Activated CD4-positive, alpha-beta T cell treated with anti-CD3 and anti-CD28 coated beads for 24 hours (primary cell): ENCODE measurements at places on chromosomes 1 and 21.

DNA sequence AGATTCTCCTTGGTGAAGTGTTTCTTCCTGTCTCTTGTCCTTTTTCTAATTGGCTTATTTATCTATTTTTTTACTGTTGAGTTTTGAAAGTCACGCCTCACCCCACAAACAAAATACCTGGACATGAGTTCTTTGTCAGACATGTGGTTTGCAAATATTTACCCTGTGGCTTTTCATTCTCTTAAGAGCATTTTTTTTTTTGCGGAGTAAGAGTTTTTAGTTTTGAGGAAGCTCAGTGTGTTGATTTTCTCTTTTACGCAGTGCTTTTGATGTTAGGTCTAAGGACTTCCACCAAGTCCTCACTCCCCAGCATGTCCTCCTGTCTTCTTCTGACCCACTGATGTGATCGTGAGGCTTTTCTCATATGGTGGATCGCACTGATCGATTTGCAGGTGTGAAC is 7.6 kb downstream of the DFFB start:
- DNase-seq, result no peak

- no peak for DNase-seq
These were observed 23.2 kb downstream of the SLC44A5 start for GRCh38 chr1:75587692-75588091.

DNA sequence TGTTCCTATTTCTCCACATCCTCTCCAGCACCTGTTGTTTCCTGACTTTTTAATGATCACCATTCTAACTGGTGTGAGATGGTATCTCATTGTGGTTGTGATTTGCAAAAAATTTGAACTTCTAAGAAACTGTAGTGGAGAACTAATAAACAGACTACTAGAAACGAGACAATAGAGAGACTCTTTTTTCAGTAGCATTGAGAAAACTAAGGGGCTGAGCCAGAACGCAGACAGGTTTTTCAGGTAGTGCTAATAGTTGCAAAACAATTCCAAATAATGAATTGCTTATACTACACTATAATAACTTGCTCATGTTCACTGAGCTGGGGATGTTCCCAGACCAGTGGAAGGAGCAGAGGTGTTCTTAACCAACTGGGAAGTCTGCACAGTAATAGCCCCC is 98.8 kb upstream of the DPH5 start:
- no peak for DNase-seq

- no peak for DNase-seq
These were observed at the start of gene ST6GALNAC5 for GRCh38 chr1:76867342-76868130. Gene ST6GALNAC5 (plus strand): TSS chr1:76867480.

DNA sequence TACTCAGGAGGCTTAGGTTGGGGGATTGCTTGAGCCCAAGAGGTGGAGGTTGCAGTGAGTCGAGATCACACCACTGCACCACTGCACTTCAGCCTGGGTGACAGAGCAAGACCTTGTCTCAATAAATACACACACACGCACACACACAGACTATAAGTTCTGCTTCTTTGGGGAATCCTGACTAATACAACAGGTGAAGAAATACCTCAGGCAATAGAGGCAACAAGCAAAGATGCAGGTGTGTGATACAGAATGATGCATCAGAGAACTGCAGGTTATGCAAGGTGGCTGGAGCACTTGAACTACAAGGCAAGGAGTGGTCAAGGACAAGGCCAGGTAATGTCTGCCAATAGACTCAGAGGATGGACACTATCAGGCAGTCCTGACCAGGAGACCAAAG is 117.6 kb upstream of the ZNF678 start:
- no peak for DNase-seq

DNA sequence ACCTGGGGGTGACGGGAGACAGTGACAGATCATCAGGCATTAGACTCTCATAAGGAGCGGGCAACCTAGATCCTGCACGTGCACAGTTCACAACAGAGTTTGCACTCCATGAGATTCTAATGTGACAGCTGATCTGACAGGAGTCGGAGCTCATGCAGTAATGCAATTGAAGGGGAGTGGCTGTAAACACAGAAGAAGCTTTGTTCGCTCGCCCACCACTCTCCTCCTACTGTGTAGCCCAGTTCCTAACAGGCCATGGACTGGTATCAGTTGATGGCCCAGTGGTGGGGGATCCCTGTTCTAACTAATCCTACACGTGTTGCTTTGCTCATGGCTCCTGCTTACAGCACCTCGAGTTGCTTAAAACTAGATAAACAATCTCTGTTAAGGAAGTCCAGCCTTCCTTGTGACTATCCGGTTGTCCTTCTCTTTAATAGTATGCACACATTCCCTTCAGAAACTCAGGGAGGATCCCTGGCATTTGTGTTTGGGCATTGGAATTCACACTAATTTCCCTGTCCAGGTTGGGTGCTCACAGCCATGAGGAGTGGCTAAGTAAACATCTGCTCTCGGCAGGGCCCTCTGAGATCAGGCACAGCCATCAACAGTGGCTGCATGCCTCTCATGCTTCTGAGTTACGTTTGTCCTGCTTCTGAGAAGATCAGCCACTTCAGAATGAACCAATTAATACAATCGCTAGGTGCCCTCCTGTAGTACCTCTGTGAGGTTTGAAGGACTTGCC is 21.1 kb upstream of the F3 start:
- no peak for DNase-seq

DNA sequence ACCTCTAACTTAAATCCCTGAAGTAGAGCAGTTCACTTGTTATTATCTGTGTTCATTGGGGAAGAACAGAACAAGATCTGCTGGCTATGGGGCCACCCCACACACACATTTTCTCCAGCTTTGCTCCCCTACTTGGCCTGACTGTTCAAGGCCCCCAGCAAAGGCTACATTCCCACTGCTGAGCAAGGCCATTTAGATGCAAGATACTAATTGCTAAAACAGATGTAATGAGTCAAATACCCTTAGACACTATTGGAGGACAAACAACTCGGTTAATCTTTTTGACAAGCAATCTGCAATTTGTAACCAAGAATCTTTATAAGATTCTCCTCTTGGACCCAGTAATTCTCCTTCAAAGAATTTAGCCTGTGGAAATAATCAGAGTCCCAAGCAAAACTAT is 67.7 kb downstream of the NAV1 start:
- DNase-seq, result no peak

DNA sequence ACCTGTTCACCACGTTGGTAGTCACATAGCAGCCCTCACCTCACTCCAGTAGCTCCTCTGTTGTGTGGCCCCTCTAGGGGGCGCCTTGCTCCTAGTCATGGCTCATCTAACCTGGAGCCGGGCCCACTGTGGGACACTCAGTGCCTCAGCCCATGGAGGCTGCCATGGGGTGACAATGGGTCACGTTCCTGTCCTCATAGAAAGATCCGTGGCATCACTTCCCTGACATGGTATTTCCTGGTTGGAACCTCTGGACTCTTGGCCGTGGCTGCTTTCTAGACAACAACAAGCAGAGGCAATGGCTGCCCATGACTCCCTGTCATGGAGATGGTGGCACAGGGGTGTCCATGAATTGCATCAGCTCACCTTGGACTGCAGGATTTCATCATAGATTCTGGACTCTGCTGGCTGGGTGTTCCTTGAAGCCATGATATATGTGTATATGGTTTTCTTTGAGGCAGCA is 27.5 kb upstream of the SLAMF6 start:
- peak; percentile 51 for DNase-seq

- DNase-seq, result no peak
These were observed 71.6 kb downstream of the CDC14A start for GRCh38 chr1:100423832-100424337.

- DNase-seq, result no peak
These were observed 11.7 kb downstream of the C1orf94 start for GRCh38 chr1:34188418-34188817.

GRCh38 chr1:188056011-188056410 is 1227.3 kb downstream of the PLA2G4A start:
- no peak for DNase-seq

GRCh38 chr1:54304518-54304917 is 101.7 kb downstream of the SSBP3 start:
- DNase-seq, result no peak

DNA sequence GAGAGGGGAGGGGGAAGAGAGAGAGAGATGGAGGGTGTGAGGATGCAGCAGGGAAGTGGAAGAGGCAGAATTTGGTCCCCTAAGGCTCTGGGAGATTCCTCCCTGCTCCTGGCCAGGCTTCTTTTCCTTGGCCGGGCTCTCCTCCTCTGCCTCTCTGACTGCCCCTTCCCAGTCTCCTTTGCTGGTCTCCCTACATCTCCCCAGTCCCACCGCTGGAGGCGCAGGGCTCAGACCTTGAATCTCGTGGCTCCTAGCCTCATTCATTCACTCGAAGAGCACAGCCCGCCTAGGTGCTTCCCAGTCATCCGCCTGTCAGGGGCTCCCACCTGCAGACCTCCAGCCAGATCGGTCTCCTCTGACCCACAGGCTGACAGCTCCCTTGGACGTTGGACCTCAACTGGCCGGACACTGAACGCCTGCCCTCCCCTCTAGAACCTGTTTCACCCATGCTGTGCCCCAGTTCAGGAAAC is 76.5 kb downstream of the VWA5B1 start:
- no peak for DNase-seq

- no peak for DNase-seq
These were observed 66.4 kb upstream of the IL12RB2 start for GRCh38 chr1:67241200-67241746.

- DNase-seq, result no peak
These were observed 190.2 kb upstream of the LYPLAL1 start for GRCh38 chr1:218983433-218983832.

GRCh38 chr1:32256473-32257226 is 5.6 kb downstream of the LCK start:
- DNase-seq, result no peak

DNA sequence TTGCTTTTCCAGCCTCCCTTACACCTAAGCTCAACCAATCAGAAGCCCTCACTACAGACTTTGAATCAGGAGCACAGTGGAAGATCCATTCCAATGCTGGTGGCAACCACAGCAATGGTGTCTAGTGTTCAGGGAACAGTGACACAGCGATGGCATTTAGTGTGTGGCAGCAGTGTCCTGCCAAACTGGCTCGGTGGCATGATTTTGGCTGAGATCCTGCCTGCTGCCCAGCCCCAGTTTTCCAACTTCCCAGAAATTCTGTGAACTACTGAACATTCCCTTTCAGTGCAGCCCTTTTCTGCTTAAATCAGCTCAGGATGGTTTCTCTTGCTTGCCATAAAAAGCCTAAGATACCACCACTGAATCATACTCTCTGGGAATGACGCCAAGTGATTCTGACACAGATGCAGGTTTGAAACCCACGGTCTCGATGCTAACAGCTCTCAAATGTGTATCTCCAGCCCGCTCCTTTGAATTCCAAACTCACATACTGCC is 8.8 kb downstream of the ASAP3 start:
- DNase-seq, result no peak

GRCh38 chr1:245888809-245889208 is 618.3 kb downstream of the SMYD3 start:
- no peak for DNase-seq

DNA sequence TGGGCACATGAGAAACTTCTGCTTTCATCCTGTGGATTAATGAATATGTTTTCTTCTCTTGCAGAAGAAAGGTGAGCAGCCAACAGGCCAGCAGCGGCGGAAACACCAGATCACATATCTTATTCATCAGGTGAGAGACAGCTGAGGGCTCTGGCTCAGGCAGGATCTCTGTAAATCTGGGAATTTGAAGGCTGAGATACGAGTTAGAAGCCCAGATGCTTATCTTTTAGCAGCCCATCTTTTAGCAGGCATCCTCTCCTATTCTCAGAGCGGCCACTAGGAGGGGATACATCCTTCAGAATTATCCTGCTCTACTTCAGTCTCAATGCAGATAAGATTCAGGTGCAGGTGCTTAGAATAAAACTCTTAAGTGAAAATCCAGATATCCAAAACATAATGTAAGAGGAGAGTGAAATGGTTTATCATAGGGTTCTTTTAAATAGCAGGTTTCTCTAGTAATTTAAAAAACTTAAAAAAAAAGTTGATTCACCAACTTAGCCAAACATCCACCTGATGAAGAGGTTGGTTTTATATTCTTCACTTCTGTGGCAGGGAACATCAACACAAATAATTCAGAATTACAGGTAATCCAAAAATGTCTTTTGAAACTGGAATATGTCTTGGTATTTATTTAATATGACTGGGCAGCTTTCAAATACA is 19.3 kb downstream of the SH2D2A start:
- DNase-seq, result no peak

- DNase-seq, result no peak
These were observed 278.8 kb downstream of the ASTN1 start for GRCh38 chr1:176885751-176886150.

GRCh38 chr1:118481126-118481525 is 296.1 kb upstream of the SPAG17 start:
- DNase-seq, result no peak

DNA sequence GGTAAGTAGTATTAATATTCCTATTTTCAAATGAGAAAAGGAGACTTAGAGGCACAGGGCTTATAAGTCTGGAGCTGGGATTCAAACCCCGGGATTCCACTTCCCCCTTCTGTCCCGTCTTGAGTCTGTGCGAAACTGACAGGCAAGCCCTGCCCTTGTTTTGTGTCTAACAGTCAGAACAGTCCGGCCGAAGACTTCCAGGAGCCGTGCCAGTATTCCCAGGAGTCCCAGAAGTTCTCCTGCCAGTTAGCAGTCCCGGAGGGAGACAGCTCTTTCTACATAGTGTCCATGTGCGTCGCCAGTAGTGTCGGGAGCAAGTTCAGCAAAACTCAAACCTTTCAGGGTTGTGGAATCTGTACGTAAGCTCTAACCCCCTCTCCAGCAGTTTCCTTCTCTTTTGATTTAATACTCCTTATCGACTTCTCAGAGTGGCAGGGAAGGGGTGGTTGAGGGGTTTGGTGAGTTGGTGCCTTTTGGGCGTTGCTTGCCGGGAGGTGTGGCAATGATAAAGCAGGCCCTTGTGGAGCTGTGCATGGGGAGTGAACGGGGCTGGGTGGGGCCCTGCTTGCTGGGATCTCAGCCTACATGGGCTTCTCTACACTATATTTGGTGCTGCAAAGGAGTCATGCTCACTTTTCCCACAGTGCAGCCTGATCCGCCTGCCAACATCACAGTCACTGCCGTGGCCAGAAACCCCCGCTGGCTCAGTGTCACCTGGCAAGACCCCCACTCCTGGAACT is 29.4 kb downstream of the IL6R start:
- no peak for DNase-seq

- no peak for DNase-seq
These were observed 34.6 kb downstream of the DNTTIP2 start for GRCh38 chr1:93844262-93845045.

- DNase-seq, result no peak
These were observed 6.7 kb downstream of the ADIPOR1 start for GRCh38 chr1:202951437-202951836.

DNA sequence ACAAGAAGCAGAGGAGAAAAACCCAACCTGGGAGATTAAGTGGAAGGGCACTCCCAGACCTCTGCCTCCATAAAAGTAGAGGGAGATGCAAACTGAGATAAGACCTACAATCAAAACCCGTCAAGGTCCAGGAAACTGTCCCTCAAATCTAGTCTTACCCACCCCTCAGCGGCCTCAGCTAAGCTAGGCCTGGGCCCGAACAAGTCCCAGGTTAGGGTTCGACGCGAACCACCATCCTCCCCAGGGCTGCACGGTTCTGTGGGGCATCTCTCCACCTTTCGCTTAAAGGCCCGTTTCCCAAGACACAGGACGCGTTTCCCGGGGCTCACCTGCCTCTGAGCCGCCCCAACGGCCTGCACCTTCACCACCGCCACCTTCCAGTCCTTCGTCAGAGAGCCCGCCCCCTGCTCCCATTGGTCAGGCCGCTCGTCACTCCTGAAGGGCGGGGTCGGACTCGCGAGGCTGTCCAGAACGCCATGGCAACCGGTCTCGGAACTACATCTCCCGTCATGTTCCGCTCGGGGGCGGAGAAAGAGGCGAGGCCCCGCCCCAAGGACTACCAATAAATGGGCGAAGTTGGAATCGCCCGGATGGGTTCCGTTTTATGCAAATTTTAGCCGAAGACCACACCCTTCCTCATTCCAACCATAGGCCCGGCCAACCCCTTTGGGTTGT is at the start of gene CRYZL1:
CRYZL1 (minus strand) TSS at position 390 of the 675 bp plus-strand sequence. CDS start 10,190 bp downstream, outside the sequence.
- peak; percentile 99 for DNase-seq
